Thoracic aorta (tissue), 2 donors: ENCODE measurements at places on chromosomes 13 and 19.

- no peak for DNase-seq
These were observed 2.6 kb downstream of the MBNL2 start for GRCh38 chr13:97224544-97225300.

DNA sequence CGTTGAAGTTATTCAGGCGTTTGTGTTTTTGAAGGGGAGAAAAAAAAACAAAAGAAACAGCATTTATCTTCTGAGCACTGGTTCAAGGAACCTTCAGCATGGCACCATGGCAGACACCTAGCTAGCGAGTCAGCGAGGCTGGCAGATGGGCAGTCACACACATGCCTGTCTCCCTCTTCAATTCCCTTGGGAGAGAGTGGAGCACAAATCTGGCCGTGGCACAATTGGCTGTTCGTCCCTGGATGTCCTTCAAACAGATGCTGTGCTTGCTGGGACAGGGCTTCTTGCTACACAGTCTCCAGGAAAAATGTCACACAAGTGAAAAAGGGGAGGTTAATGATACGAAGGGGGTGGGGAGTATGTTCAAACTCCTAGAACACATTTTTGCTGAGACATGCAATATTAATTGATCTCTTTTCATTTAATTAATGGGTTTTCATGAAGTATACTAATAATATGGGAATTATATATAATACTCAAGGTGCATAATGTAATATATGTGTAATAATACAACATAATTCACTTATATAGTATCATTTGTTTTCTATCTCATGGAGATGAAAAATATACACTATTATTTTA lies 1674.5 kb upstream of the SLC10A2 start:
- no peak for DNase-seq

DNA sequence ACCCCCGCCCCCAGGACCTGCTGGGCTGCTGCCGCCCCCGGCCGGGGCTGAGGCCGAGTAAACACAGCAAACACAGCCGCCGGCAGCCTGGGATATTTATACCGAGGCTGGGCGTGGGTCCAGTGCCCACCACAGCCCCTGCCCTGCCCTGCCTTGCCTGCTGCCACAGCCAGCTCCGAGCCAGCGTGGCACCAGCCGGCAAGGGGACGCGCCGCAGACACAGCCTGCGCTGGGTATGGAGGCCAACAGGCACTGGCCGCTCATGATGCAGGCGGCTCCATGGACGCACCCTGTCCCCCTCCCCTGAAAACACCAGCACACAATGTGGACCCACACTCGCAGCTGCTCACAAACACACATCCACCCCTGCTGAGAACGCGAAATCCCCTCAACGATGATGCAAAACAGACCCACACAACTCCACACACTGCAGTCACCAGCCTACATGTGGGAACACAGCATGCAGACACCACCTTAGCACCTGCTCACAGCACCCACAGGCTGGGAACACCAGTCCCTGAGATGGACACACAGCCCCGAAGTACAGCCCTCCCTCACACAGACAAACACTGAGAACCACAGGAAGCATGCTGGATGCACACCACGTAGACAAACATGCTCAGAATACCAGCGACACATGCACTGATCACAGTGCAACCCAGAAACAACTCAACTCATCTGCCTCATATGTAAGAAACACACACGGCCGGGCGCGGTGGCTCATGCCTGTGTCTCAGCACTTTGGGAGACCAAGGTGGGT lies 16.2 kb downstream of the CCDC97 start:
- no peak for DNase-seq

DNA sequence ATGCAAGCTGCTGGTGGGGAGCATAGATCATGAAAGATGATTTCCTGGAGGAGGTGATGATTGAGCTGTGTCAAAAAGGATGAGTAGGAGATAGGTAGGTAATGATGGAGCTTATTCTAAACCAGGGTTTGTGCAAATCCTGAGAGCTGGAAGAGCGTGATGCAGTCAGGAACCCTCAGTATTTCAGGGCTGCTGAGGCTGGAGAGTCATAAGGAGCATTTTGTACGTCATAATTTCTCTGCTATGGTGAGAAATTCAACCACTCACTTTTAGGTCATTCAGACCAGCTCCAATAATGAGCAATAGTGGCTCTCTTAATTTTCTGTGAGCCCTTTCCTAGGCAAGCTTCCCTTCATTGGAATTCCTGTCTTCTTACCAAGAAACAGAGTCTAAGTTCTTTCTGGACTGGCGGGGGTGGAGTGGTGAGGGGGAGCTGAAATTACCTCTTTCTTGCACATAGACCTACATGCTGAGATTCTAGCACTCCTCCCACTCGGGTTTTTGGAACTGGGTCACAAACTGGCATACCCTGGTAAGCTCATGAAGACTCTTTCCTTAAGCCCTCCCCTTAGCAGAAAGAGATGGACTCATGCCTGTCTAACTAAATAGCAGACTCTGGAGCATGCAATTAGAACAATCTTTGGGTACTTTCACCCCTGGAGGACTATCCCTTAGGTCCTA lies 62.2 kb upstream of the MYCBP2 start:
- DNase-seq, result no peak

GRCh38 chr19:42286349-42287016 lies 15.4 kb upstream of the PRR19 start:
- DNase-seq, result no peak

DNA sequence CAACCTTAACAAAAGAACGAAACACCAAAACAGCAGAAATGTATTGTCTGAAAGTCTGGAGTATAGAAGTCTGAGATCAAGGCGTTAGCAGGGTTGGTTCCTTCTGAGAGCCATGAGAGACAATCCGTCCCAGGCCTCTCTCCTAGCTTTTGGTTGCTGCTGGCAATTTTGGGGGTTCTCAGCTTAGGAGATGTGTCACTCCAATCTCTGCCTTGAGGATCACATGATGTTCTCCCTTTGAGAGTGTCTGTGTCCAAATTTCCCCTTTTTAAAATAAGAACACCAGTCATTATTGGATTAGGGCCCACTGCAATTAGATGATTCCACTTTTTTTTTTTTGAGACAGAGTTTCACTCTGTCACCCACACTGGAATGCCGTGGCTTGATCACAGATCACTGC lies 10.1 kb downstream of the KCNN1 start:
- no peak for DNase-seq

DNA sequence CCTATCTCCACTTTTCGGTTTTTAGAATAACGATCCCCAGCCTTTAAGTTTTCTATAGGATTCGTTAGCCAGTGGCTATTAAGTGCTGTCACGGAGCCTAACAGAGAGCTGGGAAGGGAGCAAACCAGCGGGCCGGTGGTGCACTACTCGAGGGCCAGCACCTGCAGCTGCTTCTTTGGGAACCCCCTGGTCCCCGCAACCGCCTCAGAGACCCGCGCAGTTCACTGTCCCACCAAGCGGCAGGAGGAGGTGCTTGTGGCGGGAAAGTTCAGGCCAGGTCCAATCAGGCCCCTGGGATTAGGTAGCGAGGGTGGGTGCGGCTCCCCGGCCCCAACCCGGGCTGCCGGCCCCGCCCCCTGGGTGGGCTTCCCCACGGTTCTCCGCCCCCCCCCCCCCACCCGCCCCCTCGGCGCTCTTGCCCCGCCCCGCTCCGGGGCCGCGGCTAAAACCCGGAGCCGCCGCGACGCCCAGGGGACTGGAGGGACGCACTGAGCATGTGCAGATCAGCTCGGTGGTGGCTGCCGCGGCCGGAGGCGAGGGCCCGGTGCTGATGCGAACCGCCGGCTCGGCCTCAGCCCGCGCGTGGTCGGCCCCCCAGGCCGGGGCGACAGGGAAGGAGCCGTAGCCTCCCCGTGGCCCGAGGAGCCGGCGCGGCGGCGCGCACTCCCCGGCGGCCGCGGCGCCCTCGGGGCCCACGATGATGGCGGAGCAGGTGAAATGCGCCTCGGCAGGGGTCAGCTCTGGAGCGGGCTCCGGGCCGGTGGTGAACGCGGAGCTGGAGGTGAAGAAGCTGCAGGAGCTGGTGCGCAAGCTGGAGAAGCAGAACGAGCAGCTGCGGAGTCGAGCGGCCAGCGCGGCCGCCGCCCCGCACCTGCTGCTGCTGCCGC lies at the start of gene SLAIN1:
Gene SLAIN1 (plus strand): TSS at position 471 of the 887 bp plus-strand sequence. CDS start 227 bp downstream, at position 698.
- peak; percentile 21 for DNase-seq

DNA sequence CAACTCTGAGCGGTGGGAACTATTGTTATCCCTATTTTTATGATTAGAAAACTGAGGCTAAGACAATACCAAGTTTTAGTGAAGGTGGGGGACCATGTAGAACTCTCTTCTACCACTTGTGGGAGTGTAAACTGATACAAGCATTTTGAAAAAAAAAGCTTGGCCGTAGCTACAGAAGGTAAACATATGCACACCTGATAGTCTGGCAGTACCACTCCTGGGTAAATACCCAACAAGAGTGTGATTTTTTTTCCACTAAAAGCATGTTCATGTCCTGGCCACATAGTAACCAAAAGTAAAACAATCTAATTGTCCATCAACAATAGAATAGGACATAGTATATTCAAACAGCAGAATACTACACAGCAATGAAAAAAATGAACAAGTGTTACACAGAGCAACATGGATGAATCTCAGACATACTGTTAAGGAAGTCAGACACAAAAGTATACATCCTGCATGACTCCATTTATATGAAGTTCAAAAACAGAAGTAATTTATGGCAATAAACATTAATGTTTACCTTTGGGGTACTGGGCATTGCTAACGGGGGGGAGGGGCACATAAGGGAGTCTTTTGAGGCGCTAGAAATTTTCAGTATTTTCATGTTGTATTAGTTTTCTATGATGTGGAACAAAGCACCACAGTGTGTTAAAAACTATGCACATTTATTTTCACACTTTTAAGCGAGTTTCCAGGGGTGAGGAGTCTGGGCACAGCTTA lies 6.4 kb upstream of the SPATA13 start:
- DNase-seq, result no peak

GRCh38 chr13:83815598-83815997 lies 66.7 kb downstream of the SLITRK1 start:
- no peak for DNase-seq
